Spinal cord (tissue), 10 donors: ENCODE measurements at places on chromosomes 7 and 10. TPM values are rescaled to one million over a fixed set of nuclear protein-coding genes. Genes with fewer than 3 reads are reported as not detected.

CALML3 gene
- not detected for polyA plus RNA-seq

ADCK2 gene
- polyA plus RNA-seq = 38.8 TPM

CNNM1 gene
- 6.5 TPM for polyA plus RNA-seq

ANXA8L1 gene
- polyA plus RNA-seq = not detected

ZNF735 gene
- polyA plus RNA-seq = not detected

PKD2L1 gene
- 0.41 TPM for polyA plus RNA-seq

NPC1L1 gene
- polyA plus RNA-seq = 0.11 TPM

IGFBP1 gene
- polyA plus RNA-seq = 0.98 TPM

CTTNBP2 gene
- polyA plus RNA-seq = 41.7 TPM

USP6NL gene
- polyA plus RNA-seq = 30.8 TPM

CRTAC1 gene
- 74.9 TPM for polyA plus RNA-seq

ELMO1 gene
- 86.4 TPM for polyA plus RNA-seq

CDK14 gene
- 87.7 TPM for polyA plus RNA-seq

GRID1 gene
- polyA plus RNA-seq = 29.8 TPM

MLXIPL gene
- polyA plus RNA-seq = 2.9 TPM

SHTN1 gene
- 91.3 TPM for polyA plus RNA-seq

TUBB8 gene
- 0.43 TPM for polyA plus RNA-seq

TCERG1L gene
- 23.5 TPM for polyA plus RNA-seq

NCF1 gene
- polyA plus RNA-seq = 2.5 TPM

SOSTDC1 gene
- polyA plus RNA-seq = 7.7 TPM

CYP2C19 gene
- 0.08 TPM for polyA plus RNA-seq

TFR2 gene
- 17.9 TPM for polyA plus RNA-seq

CPEB3 gene
- 19.2 TPM for polyA plus RNA-seq

AQP1 gene
- polyA plus RNA-seq = 120 TPM

CALCR gene
- polyA plus RNA-seq = 1.1 TPM

NEUROG3 gene
- polyA plus RNA-seq = not detected

UTF1 gene
- polyA plus RNA-seq = not detected

KLF14 gene
- 0.06 TPM for polyA plus RNA-seq

STOX1 gene
- polyA plus RNA-seq = 10.7 TPM

TMEM270 gene
- polyA plus RNA-seq = not detected

PALD1 gene
- 25.1 TPM for polyA plus RNA-seq

GJC3 gene
- polyA plus RNA-seq = 1.7 TPM
